ENCODE measurements at places on chromosomes 12 and 14. TPM values are rescaled to one million over a fixed set of nuclear protein-coding genes. Genes with fewer than 3 reads are reported as not detected.

GRCh38 chr14:32865827-32866376, 72.8 kb upstream of the NPAS3 start:
- DNase-seq: no peak

GRCh38 chr14:99281396-99281795, 9.4 kb upstream of the BCL11B start:
- DNase-seq: no peak

Gene TAS2R50
- not detected for total RNA-seq

Gene ARL1
- total RNA-seq: 80.1 TPM

DNA sequence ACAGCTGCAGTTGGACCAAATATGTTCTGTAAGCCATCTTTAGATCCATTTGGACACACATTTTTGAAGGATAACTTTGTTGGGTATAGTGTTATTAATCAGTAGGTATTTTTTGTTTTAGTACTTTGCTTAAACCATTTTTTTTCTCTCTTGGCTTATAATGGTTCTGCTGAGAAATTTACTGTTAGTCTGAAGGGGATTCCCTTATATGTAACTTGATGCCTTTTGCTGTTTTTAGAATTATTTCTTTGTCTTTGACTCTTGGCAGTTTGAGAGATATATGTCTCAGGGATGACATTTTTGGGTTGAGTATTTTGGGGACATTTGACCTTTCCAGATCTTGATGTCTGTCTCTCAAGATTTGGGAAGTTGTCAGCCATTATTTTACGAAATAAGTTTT, 169.8 kb downstream of the GPHN start:
- DNase-seq: no peak

DNA sequence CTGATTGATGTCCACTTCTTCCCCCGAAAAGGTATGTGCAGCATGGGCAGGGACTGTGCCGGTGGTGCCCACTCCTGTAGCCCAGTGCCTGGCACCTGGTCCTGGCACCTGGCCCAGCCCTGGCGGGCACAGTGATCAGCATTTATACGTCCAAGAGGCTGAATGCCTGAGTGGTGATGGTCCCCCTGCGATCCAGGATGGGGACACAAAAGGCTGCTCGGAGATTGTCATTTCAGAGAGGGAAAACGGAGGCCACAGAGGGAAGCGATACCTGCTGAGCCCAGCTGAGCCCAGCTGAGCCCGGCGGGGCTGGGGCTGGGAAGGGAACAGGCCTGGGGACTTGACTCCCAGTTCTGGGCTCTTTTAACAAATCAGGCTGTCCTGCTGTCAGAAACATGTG, 55.8 kb downstream of the PRIMA1 start:
- no peak for DNase-seq

DNA sequence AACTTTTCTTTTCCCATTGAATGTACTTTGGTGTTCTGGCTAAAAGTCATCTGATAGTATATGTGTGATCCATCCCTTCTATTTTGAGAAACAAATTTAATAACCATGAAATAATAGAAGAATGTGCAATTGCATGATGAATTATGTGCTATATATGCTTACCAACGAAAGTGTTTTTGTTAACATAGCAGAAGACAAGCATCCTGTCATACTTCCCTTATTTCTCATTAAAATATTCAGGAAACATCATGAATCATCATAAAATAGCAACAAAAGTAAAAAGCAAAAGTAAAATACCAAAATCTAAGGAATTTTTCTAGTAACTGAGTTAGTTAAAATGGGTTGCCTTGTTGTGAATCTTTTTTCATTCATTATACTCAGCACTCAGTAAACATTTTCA, 409.0 kb upstream of the PDE3A start:
- no peak for DNase-seq

GRCh38 chr14:50099335-50099734, 17.0 kb downstream of the VCPKMT start:
- peak; percentile 16 for DNase-seq

DNA sequence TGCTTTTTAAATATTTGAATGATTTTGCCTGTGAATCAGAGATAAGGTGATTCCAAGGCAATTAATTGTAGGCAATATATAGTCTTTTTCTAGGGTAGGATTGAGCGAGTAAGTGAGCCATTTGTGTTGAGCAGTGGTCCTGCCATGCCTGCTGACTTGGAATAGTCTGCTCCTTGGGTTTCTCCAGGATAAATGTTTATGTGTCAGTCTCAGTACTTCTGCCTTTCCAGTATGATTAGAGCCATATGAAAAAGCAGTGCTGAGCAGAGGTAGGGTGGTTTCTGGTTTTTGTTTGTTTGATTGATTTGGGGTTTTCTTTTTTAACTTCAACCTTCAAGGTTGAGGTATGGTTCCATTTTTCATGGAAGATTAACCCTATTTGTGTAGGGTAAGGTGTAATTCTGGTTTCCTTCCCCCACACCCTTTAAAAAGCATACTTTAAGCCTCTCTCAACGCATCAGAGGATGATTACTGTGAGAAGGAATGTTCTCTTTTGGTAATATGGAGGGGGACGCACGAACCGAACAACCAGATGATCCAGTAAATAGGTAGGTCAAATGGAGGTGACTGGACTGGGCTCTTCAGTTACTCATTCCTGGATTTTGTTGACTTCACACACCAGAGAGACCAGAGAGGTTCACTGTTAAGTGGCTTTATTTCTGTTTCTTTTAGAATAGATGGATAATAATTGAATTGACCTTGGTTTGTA, 22.7 kb downstream of the FRMD6 start:
- DNase-seq: no peak

DNA sequence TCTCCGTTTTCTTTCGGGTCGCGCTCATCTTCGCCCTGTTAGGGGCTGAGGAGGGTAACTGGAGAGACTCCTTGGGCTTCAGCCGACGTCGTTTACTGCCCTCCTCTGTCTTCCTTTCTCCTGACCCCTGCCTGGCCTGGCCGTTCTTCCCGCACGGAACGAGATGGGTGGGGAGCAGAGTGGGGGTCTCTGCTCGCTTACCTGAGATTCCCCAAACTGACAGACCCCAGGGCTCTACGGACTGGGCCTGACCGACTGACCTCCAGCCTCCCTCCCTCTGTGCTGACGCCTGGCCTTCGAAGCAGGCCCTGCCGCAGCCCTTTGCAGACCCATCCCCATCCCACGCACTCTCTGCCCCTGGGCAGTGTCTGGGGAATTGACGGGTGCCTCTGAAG, 439 bp downstream of the GOLGA5 start:
- no peak for DNase-seq

Gene SDR9C7
- total RNA-seq: not detected

Gene KERA
- total RNA-seq: not detected

Gene TCL1B
- not detected for total RNA-seq

Gene TESPA1
- total RNA-seq: 11.7 TPM

GRCh38 chr12:120093592-120094355, 22.8 kb downstream of the RAB35 start:
- DNase-seq: no peak

Gene OAS2
- 40.3 TPM for total RNA-seq

DNA sequence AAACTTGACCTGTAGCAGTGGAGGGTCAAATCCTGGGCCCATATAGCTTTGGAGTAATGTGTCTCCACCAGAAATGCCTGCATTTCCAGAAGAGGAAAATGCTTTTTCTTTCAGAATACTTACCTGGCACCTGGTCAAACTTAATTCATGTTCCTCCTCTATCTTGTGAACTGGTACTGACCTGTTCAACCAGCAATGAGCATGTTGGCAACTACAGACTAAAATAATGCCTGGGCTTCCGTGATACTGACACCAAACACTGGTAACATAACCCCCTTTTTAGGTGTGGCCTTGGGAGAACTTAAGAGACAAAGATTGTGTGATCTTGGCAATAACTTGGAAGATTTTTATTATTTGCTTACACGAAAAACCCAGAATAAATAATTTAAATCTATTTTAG, 23.8 kb upstream of the MGST1 start:
- no peak for DNase-seq

DNA sequence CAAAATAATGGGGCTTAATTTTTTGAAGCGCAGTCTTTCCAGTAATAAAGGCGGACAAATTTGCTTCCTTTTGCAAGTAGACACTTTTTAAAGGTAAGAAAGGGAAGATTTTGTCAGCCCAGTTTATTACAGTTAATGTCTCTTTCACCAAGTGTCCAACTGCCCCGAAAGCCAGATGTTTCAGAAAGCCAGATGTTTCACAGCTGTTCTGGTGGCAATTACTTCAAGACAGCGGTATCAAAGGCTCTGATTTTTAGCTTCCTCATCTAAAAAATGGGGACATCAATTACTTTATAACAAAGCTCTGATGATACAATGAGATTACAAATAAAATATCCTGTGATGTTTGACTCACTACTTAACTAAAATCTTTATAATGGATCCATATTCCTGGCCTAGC, 1.0 kb downstream of the WBP11 start:
- no peak for DNase-seq

GRCh38 chr14:92122761-92123160, 992 bp downstream of the CPSF2 start:
- DNase-seq: no peak

- DNase-seq: no peak
These were observed 31.5 kb downstream of the TIMELESS start for GRCh38 chr12:56417739-56418138.

Gene DLK1
- total RNA-seq: not detected

Gene OSBPL8
- total RNA-seq: 21.2 TPM

DNA sequence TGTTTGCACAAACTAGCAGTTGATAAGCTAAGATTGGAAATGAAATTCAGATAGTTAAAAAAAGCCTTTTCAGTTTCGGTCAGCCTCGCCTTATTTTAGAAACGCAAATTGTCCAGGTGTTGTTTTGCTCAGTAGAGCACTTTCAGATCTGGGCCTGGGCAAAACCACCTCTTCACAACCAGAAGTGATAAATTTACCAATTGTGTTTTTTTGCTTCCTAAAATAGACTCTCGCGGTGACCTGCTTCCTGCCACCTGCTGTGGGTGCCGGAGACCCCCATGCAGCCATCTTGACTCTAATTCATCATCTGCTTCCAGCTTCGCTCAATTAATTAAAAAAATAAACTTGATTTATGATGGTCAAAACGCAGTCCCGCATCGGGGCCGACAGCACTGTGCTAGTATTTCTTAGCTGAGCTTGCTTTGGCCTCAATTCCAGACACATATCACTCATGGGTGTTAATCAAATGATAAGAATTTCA, 335.6 kb downstream of the TMEM121 start:
- DNase-seq: no peak

Gene SERPINA9
- not detected for total RNA-seq

- peak; percentile 69 for DNase-seq
These were observed 239.1 kb downstream of the SSPN start for GRCh38 chr12:26434299-26435068.

Gene REP15
- total RNA-seq: 0.25 TPM

GRCh38 chr12:234019-234418, 20.1 kb upstream of the SLC6A12 start:
- no peak for DNase-seq

DNA sequence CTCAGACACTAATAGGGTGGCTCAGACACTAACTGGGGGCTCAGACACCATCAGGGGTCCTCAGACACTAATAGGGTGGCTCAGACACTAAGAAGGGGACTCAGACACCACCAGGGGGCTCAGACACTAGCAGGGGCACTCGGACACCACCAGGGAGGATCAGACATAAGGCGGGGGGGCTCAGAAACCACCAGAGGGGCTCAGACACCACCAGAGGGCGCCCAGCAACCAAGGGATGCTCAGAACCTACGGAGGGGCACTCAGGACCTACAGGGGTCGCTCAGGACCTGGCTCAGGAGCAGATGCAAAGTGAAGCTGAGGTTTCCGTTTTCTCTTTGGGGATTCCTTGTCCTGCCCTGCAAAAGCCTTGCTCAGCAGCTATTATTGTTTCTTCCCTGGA, 448.5 kb downstream of the TMEM121 start:
- no peak for DNase-seq

- no peak for DNase-seq
These were observed 83.6 kb upstream of the HECTD1 start for GRCh38 chr14:31291210-31291609.

- DNase-seq: no peak
These were observed 121.0 kb upstream of the VRK1 start for GRCh38 chr14:96676166-96676565.

Gene ASCL1
- not detected for total RNA-seq

- no peak for DNase-seq
These were observed 705 bp upstream of the CHGA start for GRCh38 chr14:92922155-92922735.

- DNase-seq: no peak
These were observed 28.2 kb upstream of the EGLN3 start for GRCh38 chr14:33978892-33979612.
